ENCODE measurements at places on chromosomes 1 and 21.

DNA sequence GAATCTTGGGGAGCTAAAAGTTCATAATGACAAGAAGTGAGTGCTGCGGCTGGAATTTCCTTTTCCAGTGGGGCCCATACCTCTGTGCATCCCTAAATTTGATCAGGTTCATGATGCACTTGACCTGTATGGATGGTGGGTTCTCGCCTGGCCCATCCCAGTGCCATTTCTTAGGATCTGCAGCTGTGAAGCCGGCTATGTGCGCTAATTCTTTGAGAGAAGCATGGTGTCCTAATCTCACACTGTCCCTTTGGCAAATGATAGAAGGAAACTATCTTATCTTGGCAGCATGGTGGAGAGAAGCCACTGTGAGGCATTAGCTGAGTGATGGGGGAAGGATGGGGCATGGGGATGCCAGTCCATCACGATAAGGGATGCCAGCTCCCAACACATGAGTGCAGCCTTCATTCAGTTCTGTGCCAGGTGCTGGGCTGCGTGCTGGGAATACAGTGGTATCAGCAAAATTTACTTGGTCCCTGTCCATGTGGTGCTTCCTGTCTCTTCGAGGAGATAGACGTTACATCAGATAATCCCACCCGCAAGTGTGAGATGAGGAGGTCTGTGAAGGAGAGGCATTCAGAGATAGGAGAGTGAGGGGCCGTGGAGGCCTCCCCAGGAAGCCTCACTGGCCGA is 30.5 kb downstream of the STUM start:
- DNase-seq = no peak

- DNase-seq = no peak
Observed at GRCh38 chr1:155186794-155187455, 13.3 kb downstream of the TRIM46 start.

GRCh38 chr1:229237320-229237719 is 33.6 kb upstream of the RAB4A start:
- DNase-seq = no peak

GRCh38 chr21:36628761-36629460 is 70.0 kb upstream of the SIM2 start:
- no peak for DNase-seq

GRCh38 chr1:81803431-81804110 is 2.8 kb downstream of the ADGRL2 start:
- DNase-seq = no peak

DNA sequence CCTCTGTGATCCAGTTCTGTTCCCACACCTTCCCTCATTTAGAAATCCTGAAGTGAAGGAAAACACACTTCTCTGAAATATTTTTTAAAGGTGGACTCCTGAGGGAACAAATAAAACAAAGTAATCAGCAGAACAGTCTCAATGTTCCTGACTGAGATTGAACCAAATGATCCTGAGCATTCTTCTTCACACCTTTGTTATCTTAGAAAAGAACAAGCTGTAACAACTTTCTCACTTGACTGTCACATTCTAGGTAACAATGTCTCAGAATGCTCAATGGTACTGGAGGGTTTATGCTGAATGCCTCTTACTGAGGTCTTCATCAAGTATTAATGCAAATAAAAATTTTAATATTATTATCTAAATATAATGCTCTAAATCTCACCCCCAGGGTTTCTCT is 40.4 kb upstream of the RGS2 start:
- no peak for DNase-seq

DNA sequence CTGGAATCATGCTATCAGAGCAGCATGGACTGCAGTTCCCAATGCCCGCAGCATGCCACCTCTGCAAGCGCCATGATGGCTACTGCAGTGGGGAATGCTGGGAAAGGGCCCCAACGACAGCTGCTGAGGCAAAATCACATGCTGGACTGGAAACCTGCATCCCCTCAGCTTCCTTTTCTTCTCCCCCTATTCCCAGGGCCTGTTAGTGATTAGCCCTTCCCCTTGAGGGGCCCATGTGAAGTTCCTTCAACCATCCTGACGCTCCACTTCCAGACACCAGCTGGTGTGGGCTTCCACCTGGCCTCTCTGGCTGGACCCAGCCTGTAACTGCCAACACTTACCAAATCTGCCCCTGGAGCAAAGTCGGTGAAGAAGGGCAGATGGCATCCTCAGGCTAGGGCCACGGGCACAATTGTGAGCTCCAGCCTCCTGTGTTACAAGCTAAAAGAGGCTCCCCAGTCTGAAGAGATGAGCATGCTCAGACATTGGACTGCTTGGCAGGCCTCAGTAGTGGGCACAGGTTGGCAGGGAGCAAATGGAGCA is 22.1 kb upstream of the SDC3 start:
- DNase-seq = no peak

DNA sequence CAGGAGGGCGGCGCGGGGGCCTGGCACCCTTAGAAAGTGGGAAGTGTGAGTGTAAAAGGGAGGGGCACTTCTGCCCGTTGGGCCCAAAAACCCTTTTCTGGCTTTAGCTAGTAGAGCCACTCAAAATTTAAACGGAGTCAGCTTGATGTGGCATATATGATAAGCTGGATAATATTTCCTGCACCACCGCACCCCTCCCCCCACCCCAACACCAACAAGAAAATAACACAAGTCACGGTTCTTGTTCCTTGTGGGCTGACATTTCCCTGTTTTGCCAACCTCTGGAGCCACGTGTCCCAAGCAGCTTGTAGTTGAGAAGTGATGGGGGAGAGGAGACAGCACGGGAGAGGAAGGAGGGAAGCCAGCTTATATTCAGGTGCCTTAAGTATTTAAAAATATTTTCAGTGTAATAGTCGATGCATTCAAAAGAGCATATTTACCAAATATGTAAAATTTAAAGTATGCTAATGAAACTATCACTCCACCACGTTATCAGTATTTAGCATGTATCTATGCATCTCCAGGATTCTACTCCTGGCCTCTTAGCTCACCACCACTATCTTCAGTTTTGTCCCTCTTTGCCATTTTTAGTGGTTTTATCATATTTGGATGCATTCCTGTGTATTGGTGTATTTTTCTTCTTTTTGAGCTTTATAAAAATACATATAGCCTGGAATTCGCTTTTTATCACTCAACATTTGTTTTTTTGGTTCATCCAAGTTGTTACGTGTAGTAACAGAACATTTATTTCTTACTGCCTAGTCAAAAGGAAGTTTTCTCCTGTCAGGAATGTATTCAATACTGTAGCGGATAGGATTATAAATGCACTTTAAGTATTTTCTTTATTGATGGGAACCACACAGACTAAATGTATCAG is 773 bp upstream of the DDX59 start:
- DNase-seq = peak; percentile 70

DNA sequence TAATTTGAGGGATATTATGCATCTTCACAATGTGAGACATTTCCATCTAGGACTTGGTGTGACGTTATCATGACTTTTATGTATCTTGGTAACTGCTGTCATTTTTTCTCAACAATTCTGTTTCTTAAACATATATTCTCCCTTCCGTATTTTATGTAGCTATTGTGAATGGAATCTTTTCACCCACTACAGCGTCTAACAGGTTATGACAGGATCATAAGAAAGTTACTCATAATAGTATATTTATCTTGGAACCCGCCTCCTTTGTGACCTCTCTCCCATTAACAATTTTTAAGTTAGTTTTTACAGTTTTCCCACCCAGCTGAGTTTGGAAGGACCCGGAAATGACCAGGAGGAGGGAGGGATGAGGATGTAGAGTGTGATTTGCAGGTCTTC is 6.8 kb upstream of the DMRTA2 start:
- DNase-seq = no peak

DNA sequence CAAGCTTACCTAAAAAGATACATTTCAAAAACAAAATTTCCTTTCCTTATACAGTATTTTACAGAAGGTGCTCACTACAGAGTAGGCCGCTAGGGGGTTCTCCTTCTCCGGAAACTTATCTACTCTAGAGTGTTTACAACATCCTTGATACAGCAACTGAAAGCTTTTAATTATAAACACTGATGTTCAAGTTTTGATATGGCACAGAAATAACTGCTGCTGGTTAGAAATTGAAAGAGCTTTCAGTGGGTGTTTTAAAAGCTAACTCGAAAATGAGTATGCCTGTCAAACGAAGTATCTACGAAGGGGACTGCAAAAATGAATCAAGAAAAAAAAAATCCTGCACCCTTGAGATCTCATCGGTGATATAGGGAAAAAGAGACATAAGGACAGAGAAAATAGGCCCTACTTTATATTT is 1.0 kb downstream of the YOD1 start:
- DNase-seq = peak; percentile 69

- no peak for DNase-seq
Observed at GRCh38 chr1:234500269-234500668, 21.3 kb upstream of the TARBP1 start.

GRCh38 chr1:101873672-101874071 is 123.1 kb downstream of the OLFM3 start:
- no peak for DNase-seq

DNA sequence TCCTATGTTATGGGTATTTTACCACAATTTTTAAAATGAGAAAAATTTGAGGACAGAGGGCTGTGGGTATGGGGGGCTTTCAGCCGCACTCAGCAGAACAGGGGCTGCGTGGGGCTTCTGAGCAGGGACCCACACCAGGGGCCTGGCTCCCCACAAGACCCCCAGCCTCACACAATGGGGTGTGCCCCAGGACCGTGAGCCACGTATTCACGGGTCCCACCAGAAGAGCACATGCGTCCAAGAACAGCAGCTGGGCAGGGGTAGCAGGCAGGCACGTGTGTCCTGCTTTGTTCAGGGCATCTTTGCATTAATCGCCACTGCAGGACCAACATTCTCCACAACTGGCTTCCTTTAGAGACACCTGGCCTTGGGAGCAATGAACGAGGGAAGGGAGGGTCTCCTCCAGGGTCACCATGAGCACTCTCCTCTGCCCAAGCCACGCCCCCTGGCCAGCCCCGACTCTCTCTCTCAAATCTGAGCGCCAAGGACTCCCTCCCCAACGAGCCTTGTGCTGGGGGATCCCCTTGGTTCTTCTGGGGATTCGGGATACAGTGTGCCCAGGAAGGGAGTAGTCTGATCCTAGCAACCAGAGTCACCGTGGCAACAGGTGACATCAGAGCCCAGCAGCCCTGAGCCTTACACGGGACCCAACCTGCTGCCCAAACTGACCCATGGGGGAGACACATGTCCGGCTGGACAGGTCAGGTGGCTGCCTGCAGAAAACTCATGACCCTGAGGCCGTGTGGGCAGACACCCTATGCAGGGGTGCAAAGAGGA is 7.4 kb upstream of the ARF1 start:
- DNase-seq = no peak

DNA sequence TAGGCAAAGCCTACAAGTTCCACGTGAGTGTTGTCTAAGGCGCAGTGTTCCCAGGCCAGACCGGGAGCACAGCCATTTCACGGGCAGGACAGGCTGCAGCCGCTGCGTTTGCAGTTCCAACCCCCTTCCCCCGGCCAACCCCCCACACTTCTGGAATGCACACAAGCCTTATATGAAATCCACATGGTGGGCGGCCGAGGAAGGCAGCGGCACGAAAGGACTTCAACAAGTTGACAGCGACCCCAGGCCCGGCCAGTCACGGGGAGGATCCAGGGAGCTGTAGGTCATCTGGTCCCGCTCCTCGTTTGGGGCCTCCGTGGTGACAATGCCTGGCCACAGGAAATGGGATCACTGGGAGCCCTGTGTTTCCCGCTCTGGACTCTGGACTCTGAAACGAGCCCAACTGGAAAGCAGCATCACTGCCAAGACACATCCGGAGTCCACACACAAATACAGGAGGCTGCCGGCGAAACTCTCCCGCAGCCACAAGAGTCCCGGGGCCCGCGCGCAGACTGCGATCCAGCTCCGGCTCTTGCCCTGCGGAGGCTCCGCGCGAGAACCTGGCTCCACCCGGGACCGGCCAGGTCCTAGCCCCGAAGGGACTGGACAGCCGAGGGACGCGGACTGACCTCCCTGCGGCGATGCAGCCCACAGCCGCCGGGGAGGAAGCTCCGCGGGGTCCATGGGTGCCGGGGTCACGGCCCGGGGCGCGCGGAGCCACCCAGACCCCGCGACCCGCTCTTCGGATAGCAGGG is 794 bp downstream of the NID1 start:
- DNase-seq = no peak

DNA sequence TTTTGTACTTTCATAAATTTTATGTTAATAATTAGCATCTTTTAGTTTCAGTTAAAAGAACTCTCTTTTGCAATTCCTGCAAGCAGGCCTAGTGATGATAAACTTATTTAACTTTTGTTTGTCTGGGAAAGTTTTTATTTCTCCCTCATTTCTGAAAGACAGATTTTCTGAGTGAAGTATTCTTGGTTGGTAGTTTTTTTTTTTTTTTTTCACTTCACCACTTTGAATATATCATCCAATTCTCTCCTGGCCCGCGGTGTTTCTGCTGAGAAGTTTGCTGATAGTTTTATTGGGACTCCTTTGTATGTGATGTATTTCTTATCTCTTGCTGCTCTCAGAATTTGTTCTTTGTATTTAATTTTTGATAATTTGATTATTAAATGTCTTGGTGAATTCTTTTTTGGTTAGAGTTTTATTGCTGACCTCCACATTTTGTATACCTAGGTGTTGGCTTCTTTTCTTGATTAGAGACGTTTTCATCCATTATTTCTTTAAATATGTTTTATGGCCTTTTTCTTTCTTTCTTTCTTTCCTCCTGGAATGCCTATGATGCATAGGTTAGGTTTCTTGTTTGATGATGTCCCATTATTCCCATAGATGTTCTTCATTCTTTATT is 45.9 kb downstream of the BRINP2 start:
- no peak for DNase-seq

DNA sequence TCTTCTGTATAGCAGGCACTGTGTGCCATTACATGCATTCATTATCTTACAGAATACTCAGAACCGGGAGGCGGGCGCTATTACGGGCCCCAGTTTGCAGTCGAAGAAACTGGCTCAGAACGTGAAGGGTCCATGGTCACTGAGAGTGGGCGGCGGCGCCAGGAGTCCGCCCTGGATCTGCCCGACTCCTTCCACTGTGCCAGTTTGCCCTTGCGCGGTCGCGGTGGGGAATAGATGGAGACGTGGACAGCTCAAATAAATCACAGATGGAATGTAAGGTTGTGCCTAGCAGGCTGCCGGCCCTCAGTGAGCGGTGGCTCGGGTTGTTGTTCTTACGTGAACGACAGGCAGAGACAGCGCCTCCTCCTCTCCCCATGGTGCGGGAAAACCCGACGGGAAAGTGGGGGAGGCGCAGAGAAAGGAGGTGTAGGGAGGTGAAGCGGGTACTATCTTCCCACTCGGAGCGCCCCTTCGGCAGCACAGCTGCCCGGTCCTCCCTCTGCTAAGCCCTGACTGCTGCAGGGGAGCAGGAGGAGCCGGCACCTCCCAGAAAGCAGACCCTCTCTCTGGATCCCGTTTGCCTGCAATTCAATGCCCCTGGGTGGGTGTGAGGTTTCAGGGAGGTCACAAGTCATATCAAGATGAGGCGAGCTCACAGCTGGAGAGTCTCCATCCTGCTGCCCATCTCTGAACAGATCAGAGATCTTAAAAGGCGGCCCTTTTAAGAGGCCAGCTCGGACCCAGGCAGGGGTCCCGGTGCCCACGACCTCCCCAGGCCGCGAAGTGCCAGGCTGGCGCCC is 1.1 kb downstream of the COL9A2 start:
- DNase-seq = no peak

GRCh38 chr1:182771187-182771984 is 18.2 kb upstream of the NPL start:
- DNase-seq = no peak

- no peak for DNase-seq
Observed at GRCh38 chr1:5740865-5741860, 251.1 kb downstream of the NPHP4 start.

Measured in AML-193 (cell line).